GM04504 (cell line): ENCODE measurements at places on chromosomes 16 and 17.

DNA sequence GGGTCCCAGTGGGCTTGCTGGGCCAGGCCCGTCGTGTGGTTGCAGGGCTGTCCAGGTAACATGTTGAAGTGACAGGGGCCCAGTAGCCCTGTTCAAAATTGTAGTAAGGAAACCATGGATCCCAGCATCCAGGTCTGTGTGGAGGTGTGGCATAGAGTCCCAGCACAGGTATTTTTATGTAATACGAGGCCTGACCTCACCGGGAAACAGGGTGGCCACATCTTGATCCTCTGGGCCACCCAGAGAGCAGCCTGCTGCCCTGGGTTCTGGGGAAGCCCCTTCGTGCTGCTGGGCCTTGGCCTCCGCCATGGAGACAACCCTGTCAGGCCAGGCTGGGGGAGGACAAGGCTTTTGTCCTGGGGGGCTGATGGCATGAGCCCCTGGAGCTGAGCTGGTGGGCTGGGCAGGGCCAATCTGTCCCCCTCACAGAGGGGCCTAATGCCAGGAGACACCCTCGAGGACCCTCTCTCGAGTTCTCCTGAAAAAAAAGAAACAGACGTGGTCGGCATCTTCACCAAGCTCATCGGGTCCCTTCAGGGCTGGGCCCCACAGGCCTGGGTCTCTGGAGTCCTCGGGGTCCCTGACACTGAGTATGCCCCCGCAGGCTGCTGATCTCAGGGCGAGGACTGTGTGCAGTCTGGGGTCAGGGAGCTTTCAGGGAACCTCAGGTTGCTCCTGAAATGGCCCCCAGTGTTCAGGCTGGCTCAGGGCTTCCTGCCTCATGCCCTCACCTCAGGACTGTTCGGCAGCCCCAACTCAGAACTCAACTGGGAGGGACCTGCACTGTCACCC lies 47.8 kb downstream of the TNFRSF13B start:
- DNase-seq = no peak

GRCh38 chr16:28984619-28985135 lies at the start of gene LAT:
Gene LAT, plus strand, starts transcription at chr16:28985052. Its CDS starts 366 bp downstream, at chr16:28985418.
- DNase-seq = no peak

- DNase-seq = no peak
Observed at GRCh38 chr17:44967907-44968224, 237 bp downstream of the C1QL1 start.

GRCh38 chr17:27512031-27512430 lies 55.8 kb downstream of the KSR1 start:
- DNase-seq = no peak

- no peak for DNase-seq
Observed at GRCh38 chr16:5036228-5037156, 2.8 kb upstream of the NAGPA start.

DNA sequence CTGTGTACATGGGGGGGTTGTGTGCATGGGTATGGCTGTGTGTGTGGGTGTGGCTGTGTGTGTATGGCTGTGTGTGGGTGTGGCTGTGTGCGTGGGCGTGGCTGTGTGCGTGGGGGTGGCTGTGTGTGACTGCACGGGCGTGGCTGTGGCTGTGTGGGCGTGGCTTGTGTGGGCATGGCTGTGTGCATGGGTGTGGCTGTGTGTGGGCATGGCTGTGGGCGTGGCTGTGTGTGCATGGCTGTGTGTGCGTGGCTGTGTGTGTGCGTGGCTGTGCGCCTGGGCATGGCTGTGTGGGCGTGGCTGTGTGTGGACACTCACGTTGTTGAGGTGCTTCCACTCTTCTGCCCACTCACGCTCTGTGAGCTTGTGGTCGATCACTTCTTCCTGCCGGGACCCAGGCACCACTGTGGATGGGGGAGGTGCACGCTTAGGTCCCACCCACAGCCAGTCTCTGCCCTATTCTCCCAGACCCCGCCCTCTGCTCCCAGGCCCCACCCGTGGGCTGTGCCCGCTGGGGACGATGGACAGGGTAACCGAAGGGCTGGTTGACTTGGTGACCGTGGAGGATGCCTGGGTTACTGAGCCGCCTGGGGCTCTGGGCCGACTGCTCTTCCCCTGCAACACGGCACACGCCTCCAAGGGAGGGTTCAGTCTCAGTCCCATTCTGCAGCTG lies 16.0 kb upstream of the PABPN1L start:
- DNase-seq = no peak

GRCh38 chr16:27685807-27686206 lies 135.9 kb downstream of the KATNIP start:
- DNase-seq = no peak
